ENCODE measurements at places on chromosomes 4 and X.
A peak's percentile ranks its signal among the peaks of the same experiment; 100 is the strongest.

- DNase-seq: no peak
Measured at GRCh38 chr4:138821331-138821730, 194.2 kb upstream of the NOCT start.

- DNase-seq: no peak
Measured at GRCh38 chr4:123182289-123182688, 214.3 kb upstream of the SPRY1 start.

DNA sequence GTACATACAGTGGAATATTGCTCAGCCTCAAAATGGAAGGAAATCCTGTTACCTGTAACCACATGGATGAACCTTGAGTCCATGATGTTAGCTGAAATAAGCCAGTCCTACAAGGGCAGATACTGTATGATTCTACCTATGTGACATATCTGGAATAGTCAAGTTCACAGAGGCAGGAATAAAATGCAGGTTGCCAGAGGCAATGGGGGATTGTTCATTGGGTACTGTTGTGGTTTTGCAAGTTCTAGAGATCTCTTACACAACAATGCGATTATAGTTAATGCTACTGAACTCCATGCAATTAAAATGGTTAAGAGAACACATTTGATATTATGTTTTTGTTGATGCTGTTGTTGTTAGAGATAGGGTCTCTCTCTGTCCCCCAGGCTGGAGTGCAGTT, 74.6 kb downstream of the SHROOM2 start:
- no peak for DNase-seq

DNA sequence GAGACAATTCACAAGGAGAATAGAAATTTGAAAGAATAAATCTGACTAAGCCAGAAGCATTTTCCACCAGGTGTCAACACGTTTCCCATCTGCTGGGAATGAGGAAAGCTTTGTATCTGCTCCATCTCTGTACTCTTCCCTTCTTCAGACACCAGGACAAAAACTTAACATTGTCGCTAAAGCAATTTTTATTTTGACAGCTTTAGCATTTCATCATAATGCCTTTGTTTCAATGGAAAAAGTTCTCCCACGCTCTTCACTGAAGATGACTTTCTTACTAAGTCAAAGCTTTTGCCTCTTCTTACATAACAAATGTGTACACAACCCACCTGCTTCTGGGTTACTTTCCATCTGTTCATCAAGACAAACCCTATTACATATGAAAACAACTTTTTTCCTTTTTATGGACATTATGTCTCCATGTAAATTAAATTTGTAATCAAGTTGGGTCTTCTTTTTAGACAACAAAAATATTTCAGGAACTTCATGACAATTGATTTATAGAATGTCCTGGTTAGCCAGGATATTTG, 141.7 kb upstream of the GUCY1A1 start:
- no peak for DNase-seq

- DNase-seq: no peak
Measured at GRCh38 chr4:156692016-156692415, 279.6 kb downstream of the PDGFC start.

GRCh38 chrX:47247206-47247998, 14.6 kb downstream of the USP11 start:
- DNase-seq: no peak

DNA sequence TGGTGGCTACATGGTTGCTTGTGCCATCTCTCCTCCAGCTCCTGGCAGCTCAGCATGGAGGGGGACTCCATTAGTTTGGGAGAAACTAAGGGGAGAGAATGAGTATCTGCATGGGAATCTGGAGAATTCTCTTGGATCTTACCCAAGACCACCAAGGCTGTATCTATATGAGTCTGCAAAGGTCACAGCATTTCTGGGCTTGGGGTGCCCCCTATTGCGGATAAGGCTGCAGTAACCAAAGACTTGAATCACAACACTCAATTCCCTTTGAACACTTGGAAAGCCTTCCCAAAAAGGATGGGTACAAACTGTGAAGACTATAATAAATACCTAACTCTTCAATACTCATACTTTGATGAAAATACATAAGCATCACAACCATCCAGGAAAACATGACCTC, 623.5 kb upstream of the NR3C2 start:
- no peak for DNase-seq

GRCh38 chr4:128863312-128864075, 54.0 kb downstream of the JADE1 start:
- peak; percentile 8 for DNase-seq

- DNase-seq: no peak
Measured at GRCh38 chr4:55136634-55137033, 11.2 kb upstream of the KDR start.

DNA sequence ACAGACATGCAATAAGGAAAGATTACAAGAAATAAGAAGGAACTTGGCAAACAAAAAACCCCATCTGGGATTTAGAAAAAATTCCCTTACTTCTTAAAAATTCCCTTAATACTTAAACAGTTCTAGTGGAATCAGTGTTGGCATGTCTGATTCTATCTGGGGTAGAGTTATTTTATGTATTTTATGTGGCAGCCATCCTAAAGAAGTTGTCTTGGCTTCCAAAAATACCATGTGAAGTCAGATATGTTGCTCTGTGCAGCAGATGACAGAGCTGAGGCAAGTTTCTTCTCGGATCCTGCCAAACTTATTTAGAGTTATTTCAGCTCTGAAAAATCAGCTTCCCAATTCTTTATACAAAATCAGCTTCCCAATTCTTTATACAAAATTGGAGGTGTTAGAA, 14.7 kb downstream of the YY2 start:
- no peak for DNase-seq

DNA sequence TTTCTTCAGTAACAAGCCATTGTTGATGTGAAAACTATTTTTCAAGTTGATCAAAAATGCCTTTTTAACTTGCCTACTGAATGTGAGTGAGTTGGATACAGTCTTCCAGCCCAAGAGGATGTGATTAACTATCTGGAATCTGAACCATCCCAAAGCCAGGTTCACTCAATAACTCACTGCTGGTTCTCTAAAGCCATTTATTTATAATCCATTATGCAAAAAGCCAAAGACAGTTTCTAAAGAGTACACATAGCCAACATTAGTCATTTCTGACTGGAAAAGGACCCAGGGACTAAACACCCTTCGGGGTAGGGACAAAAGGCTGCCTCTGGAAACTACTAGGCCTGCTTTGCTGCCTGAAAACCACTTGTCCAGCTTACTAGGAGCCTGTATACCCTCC, 109.6 kb downstream of the SHROOM4 start:
- DNase-seq: no peak

DNA sequence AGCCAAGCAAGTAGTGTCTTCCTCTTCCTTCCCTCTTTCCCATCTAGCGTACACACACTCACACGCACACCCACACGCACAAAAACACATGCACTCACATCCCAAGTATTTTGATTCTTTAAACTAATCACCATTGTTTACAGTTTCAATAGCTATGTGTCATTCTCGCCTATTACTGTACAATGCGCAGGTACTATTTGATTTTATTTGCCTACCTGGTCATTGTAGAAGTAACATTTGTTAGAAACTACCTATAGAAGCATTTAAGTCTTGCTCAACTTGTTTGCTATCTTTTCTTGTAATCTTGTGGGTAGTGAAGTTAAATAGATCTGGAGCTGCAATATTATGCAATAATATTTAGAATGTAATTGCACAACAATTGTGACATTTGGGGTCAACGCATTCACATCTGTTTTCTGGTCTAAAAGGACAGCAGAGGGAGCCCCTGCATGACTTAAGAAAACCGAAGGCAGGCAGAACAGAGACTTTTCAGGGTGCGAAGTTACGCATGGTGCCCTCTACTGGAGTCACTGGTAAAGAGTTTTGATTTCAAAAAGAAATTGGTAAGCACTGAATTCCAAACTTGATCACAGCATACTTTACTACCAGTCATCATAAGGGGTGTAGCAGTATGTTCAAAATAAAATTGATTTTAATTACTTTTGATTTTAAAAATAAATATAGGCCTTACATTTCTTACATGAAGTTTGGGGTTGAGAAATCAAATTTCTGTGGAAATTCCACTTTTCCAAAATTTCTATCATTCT, 503.3 kb upstream of the FAM241A start:
- no peak for DNase-seq

DNA sequence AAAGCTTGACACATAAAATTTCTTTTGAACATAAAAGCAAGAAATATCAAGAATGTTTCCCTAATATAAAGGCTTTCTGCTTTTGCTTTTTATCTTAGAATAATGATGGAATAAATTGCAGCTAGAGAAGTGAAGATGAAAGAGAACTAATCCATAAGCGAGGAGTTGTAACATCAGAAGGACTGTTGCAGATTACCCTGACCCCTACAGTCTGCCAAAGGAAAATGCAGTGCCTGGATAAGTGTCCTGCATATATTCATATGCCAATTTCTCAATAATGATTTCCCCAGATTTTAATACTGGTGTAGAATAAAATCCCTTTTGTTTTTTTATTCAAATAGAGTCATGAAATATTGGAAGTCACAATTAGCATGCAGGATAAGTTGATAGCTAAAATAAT, 115.9 kb downstream of the MAGEC2 start:
- no peak for DNase-seq

DNA sequence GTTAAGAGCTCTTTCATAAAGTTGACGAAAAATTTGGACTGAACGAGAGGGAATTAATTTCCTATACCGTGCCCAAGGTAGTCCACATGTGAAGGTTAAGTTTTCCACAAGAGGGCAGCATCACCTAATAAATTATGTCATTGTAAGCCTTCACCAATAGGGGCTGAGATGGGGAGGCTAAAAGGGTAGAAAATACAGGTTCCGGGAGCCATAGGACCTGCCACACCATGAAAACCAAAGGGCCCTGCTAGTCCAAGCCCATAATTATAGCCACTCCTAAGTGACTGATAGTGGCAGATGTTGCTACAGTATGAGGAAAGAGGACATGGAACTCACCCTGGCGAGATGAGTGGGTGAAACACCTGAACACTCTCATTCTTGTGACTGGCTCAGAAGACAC, 122.2 kb downstream of the SHROOM4 start:
- no peak for DNase-seq

DNA sequence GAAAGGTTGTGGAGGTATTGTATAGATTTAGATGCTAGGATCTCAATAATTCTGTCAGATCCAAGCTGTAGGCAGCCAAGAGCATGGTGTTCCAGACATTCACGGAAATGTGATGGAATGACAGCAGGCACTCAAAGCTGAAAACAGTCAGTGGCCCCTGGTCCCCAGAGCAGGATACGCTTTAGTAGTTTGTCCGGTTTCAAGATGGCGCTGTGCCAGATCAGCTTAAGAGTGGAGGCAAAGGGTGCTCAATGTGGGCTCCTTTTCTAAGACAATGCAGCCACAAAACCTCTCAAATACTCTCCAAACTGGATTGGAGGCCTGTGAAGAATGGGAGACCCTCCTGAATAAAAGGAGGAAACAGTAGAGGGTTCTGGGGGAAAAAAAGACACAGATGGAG, 291.2 kb upstream of the HS3ST1 start:
- DNase-seq: no peak

- DNase-seq: no peak
Measured at GRCh38 chr4:8080754-8081065, 77.9 kb downstream of the ABLIM2 start.

DNA sequence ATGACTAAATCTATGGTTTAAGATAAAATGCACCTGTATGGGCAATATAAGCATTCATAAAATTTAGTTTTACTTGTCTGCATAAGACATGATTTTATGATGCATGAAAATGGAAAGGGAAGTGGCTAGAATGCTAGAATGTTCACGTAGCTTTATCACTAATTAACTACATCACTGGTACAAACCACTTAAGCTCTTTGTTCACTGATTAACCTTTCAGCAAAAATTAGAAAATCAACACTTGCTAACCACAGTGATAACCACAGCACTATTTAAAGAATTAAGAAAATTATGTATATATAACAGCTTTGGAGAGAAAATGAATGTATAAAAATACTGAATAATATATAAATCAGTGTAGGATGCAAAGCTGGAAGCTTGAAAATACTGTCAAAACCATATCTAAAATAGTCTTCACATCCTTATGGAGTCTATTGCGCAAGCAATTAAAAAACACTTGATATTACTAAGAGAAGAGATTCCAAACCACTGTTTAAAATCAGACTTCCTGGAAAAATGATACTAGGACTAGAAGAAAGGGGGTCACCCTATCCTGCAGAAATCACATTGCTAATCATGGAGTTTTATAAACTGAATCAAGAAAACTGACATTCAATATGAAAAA, 51.9 kb downstream of the EFHC2 start:
- DNase-seq: no peak

GRCh38 chr4:25486171-25486570, 109.1 kb downstream of the ANAPC4 start:
- DNase-seq: no peak

GRCh38 chrX:84118315-84118714, 69.7 kb downstream of the RPS6KA6 start:
- no peak for DNase-seq

- no peak for DNase-seq
Measured at GRCh38 chr4:173218411-173219125, 50.0 kb downstream of the GALNT7 start.

GRCh38 chrX:115233497-115234455, at the start of gene LRCH2:
Gene LRCH2 (minus strand): TSS chrX:115234096. CDS start chrX:115234041, 55 bp downstream.
- DNase-seq: no peak

GRCh38 chrX:2484721-2485648, 15.8 kb downstream of the DHRSX start:
- DNase-seq: no peak

DNA sequence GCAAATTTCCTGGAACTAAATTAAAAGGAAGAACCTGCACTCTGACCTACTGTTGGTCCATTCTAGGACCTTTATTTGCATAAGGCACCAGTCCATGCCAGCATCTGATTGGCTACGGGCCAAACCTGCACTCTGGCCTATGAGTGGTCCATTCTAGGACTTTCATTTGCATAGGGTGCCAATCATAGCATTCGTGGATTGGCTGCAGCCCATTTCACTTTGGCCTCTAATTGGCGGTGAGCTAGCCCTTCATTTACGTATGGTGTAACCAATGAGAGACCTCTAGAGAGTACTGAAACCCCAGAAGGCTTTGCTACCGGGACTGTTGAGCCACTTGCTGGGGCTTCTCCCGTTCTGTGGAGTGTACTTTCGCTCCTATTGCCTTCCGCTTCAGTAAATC, 6.1 kb upstream of the RNF175 start:
- no peak for DNase-seq

GRCh38 chr4:71211748-71212147, 127.1 kb upstream of the SLC4A4 start:
- no peak for DNase-seq

DNA sequence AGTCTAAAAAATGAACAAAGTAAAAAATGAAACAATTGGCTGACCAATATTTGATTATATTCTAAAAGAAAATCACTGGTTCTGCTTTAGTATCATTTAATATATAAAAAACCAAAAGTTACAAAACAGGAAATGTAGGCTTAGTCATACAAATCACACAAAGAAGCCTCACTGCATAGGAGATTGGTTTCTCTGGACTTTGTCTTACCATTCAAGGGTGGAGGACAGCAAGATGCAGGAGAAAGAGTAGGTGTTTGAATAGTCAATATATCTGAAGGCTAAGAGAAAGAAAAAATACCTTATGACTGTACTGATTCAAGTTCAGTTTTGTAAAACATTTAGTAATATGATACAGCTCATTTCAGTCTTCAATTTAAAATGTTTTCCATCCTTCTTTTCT, 28.6 kb upstream of the TAF9B start:
- no peak for DNase-seq
